Kidney glomerular epithelial cell (primary cell): ENCODE measurements at places on chromosomes 1 and 21.
A peak's percentile ranks its signal among the peaks of the same experiment; 100 is the strongest.

GRCh38 chr1:210605099-210605498 lies 276.4 kb downstream of the HHAT start:
- no peak for DNase-seq

GRCh38 chr21:44999972-45000636 lies 60.3 kb downstream of the SLX9 start:
- no peak for DNase-seq

GRCh38 chr21:41065539-41065938 lies 102.4 kb upstream of the BACE2 start:
- no peak for DNase-seq

- DNase-seq = no peak
These were observed 5.3 kb upstream of the CD55 start for GRCh38 chr1:207316141-207316540.

DNA sequence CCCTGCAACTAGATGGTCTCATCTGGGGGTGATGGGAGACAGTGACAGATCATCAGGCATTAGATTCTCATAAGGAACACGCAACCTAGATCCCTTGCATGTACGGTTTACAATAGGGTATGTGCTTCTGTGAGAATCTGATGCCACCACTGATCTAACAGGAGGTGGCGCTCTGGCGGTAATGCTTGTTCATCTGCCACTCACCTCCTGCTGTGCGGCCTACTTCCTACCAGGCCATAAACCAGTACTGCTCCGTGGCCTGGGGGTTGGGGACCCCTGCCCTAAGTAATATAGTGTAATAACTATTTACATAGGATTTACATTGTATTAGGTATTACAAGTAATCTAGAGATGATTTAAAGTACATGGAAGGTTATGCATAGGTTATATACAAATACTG lies 134.9 kb downstream of the CLEC20A start:
- DNase-seq = no peak

DNA sequence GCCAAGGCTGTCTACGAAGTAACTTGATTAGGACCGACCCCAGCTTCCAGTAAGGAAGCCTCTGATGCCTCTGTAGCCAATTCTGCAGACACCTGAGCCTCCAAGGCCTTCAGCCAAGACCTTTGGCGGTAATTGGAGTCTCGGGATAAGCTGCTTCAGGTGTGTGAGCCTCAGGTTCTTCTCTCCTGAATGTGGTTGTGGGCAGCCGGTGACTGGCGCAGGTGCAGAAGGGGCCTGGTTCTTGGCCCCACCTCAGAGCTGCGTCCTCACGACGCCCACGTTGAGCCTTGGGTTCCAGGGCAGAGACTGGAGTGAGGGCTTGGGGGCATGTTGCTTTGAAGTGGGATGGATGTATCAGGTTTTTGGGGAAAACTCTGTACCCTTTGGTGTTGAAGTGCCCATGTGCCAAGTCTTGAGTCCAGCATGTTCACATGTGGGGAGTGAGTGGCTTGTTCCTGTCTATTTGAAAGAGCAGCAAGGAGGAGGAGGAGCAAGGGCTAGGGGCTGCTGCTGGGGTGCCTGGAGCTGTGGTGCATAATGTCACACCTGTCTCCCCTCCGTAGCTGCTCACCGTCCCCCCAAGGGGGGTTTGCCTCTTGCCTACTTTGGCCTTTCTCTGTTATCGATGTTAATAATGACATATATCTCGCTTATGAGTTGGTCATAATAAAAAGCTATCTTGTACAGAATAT lies 1.4 kb downstream of the PSEN2 start:
- DNase-seq = no peak

DNA sequence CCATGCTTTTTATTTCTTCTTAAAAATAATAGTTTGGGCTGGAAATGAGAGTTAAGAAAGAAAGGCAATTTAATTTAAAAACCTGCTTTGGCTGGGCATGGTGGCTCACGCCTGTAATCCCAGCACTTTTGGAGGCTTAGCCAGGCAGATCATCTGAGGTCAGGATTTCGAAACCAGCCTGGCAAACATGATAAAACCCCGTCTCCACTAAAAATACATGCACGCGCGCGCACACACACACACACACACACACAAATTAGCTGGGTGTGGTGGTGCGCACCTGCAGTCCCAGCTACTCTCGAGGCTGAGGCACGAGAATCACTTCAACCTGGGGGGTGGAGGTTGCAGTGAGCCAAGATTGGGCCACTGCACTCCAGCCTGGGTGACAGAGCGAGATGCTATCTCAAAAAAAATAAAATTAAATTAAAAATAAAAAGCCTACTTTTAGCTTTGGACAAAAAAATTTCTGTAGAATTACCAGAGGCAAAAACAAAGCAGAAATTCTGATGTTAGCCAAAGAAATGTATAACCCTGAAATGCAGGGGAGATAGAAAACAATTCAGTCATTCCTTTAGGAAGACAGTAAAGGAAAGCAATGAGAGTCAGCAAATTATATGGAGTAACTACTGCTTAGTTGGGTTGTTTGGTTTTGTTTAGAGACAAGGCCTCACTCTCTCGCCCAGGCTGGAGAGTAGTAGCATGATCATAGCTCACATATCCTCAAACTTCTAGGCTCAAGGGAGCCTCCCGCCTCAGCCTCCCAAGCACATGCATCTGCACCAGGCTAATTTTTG lies 15.7 kb upstream of the IPP start:
- DNase-seq = no peak

GRCh38 chr1:64482720-64483119 lies 12.8 kb downstream of the CACHD1 start:
- DNase-seq = peak; percentile 59

GRCh38 chr1:159141584-159142390 lies 29.6 kb upstream of the CADM3 start:
- peak; percentile 34 for DNase-seq

DNA sequence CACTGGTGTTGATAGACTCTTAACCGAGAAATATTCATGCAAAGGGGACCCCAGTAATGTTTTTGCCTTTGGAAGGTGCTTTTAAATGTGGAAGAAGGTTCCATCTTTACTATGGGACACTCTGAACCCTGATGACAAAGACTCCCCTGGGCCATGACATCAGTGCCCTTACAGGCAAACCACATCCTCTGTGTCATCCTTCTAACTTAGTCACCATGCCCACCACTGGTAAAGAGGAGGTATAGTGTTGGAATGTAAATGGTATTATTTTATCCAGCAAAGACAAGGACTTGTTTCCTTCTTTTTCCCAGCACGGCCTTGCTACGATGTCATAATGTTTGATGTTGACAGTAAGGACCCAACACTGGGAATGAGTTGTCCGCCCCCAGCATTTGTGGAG lies 12.6 kb downstream of the METTL13 start:
- peak; percentile 80 for DNase-seq

GRCh38 chr1:89271341-89272015 lies 1.2 kb downstream of the GBP5 start:
- DNase-seq = no peak

DNA sequence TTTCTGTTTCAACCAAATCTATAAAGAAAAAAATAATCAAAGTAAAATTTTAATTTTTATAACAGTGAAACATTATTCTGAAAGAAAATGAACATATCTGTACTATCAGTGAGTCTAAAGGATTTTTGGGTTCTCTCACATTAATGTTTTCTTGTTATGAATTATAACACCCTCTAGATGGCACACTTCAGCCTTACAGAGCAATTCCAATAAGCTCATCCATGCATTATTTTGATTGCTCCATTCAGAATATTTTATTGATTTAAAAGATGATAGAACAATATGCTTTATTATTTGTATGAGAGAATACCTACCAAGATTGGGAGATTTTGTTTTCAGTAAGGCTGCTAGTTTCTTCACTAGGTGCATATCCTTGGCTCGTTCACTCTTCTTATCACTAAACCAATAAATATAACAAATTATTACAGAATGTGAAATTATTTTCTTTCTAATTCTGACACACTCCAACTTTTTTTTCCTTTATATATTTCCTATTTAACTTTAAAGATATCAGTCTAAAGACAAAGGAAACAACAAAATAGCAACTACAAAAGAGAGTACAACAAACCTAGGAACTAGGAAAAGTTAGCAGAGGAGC lies 82.4 kb downstream of the RAB3GAP2 start:
- DNase-seq = no peak

GRCh38 chr1:170445096-170445495 lies 86.9 kb upstream of the GORAB start:
- DNase-seq = no peak

- DNase-seq = no peak
These were observed 3.8 kb downstream of the TMEM167B start for GRCh38 chr1:109094377-109094803.

DNA sequence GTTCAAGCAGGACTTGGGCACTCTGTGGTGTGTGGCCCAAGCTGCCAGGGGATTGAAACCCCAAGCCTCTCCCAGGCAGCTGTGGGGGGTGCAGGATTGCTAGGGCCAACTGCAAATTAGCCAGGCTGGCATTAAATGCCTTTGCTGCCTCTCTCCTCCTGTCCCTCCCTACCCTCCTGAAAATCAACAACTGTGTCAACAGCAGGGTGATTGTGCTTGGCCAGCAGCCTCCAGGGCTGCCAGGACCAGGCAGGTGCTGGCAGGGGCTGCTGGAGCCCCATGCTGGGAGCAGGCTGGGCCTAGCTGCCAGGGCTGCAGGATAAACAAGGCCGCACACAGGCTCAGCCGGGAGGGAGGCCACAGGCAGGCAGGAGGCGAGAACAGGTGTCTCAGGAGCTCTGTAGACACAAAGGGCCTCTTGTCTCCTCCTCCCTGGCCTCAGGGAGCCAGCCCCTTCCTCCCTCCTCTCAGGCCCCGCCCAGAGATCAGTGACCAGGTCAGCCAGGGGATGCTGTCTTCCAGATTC lies 11.4 kb downstream of the SOX13 start:
- DNase-seq = no peak

DNA sequence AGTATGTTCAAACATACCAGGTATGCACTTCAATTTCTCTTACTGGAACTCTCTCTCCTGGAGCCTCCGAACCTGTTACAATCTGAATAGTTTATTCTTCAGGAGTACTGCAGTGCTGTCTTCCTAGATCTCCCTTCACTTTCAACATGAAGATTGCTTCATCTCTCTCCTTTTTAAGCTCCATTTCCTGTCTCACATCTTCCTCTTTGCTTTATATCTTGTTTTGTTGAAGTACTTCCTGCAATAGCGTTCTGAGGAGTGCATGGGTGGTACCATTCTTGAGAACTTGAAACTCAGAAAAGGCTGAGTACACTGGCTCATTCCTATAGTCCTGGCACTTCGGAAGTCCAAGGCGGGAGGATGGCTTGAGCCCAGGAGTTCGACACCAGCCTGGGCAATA lies 15.7 kb upstream of the C1orf146 start:
- no peak for DNase-seq

- DNase-seq = no peak
These were observed 128.9 kb upstream of the ATP1B1 start for GRCh38 chr1:168977618-168978017.

- DNase-seq = no peak
These were observed 1123.1 kb downstream of the PLA2G4A start for GRCh38 chr1:187951817-187952216.

- DNase-seq = no peak
These were observed 148.6 kb downstream of the C1orf21 start for GRCh38 chr1:184535191-184535970.

DNA sequence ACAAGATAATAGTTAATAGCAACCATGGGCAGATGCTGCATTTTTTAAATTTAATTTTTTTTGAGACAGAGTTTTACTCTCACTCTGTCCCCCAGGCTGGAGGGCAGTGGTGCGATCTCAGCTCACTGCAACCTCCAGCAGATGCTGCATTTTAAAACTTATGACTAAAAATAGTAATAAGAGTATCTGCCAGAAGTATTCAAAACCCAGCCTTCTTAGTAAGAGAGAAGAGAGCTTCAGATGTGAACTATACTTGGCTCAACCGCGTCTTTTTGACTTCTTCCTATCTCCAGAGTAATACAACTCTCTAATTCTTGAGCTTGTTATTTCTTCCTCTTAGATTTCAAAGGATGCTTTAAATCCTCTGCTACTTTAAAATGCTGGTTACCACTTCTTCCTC lies 4.6 kb downstream of the RPS27 start:
- no peak for DNase-seq

- DNase-seq = no peak
These were observed 66.8 kb downstream of the PLPPR4 start for GRCh38 chr1:99331083-99331482.

- no peak for DNase-seq
These were observed 3.1 kb upstream of the EFNA3 start for GRCh38 chr1:155075535-155075934.

GRCh38 chr1:90198616-90199332 lies 203.9 kb downstream of the ZNF326 start:
- DNase-seq = no peak

GRCh38 chr1:225877580-225877979 lies 4.6 kb downstream of the TMEM63A start:
- no peak for DNase-seq

GRCh38 chr1:62539028-62539447 lies 58.3 kb upstream of the ANGPTL3 start:
- DNase-seq = no peak

DNA sequence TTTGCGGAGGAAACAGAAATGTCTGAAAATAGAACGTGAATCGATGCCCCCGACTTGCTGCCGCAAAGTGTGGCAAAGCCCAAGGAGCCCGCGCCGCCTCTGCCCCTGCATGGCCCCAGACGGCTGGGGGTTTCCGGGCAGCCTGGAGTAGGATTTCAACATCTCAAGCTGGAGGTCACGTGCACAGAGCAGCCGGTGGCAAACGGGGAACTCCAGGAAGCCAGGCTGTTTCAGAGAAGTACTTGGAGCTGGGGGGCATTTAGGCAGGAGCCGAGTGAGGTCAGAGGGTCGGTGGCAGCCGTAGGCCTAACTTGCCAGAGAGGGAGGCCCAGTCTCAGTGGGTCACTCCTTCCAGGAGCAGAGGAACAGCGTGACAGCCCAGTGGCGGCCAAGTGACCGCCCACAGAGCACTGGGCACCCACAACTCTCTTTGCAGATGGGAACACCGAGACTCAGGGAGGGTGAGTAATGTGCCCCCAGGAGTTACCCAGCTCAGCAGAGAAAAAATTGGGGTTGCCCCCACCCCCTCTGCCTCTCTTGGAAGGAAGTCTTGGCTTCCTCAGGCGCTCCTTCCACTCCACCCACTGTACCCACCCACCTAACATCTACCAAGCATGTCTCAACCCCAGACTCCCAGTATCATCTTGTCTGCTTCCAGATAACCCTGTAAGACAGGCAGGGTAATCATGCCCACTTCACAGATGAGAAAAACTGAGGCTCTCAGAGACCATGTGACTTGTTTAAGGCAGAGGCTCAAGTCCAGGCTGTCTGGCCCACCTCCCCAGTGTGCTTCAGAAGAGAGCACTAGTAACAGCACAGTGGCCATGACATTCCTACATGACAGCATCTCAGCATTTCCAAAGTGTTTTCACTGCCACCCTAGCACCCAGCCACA lies 179.4 kb downstream of the HIVEP3 start:
- peak; percentile 57 for DNase-seq

- DNase-seq = no peak
These were observed 192.8 kb upstream of the C8B start for GRCh38 chr1:57158604-57158998.

GRCh38 chr1:118863688-118864087 lies 124.5 kb downstream of the TBX15 start:
- DNase-seq = no peak

GRCh38 chr1:151641229-151641628 lies 29.4 kb downstream of the SNX27 start:
- no peak for DNase-seq

- DNase-seq = no peak
These were observed 236.1 kb downstream of the C1orf94 start for GRCh38 chr1:34412598-34413370.
